Dermis lymphatic vessel endothelial cell (primary cell): ENCODE measurements at places on chromosomes 16 and 17. TPM values are rescaled to one million over a fixed set of nuclear protein-coding genes. Genes with fewer than 3 reads are reported as not detected.

MT1H gene
- not detected in 2 replicates for total RNA-seq

TEDC2 gene
- total RNA-seq, result 1.7 and 2.1 TPM in 2 replicates

CAPNS2 gene
- total RNA-seq, result 0.09 and 0.11 TPM in 2 replicates

KRTAP4-9 gene
- total RNA-seq, result not detected in 2 replicates

TMC8 gene
- 0.17 and 0.33 TPM in 2 replicates for total RNA-seq

TP53TG3C gene
- total RNA-seq, result not detected in 2 replicates

ZG16 gene
- not detected in 2 replicates for total RNA-seq

TMEM92 gene
- 0.17 TPM in 1 of 2 replicates, not detected in the other for total RNA-seq

RNF222 gene
- total RNA-seq, result not detected in 2 replicates

MAPT gene
- total RNA-seq, result under 0.01 TPM in 2 replicates

BCAR1 gene
- total RNA-seq, result 73.8 and 83.2 TPM in 2 replicates

NAGS gene
- 2.4 TPM in 2 replicates for total RNA-seq

CHST6 gene
- 0.34 and 0.43 TPM in 2 replicates for total RNA-seq

TSNAXIP1 gene
- 0.26 and 0.76 TPM in 2 replicates for total RNA-seq

HASPIN gene
- total RNA-seq, result 1.1 and 1.4 TPM in 2 replicates

TBC1D26 gene
- under 0.01 TPM in 1 of 2 replicates, not detected in the other for total RNA-seq
